Stimulated activated CD8-positive, alpha-beta memory T cell treated with anti-CD3 and anti-CD28 coated beads, Interleukin-7, amount 100 ng/mL, for 24 hours (primary cell): ENCODE measurements at places on chromosomes 1 and 21.

GRCh38 chr1:17110555-17110926, 8.7 kb downstream of the PADI2 start:
- DNase-seq, result no peak

DNA sequence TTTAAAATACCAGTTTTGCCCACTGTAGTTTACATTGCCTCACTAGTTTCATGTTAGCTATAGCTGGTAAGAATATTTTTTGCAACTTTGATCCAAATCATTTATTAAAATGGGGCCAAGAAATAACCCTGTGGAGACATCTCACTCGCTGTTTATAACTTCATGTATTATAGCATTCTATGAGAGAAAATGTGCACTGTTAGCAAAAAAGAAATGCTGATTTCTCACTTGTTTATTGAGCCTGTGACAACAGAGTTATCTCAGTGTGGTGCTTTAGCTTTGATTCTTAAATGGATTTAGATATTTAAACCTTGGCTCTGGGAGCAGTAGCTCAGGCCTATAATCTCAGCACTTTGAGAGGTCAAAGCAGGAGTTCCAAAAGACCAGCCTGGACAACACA, 127.9 kb downstream of the PIK3R3 start:
- no peak for DNase-seq

- DNase-seq, result no peak
These were observed 70.4 kb downstream of the PLEKHA6 start for GRCh38 chr1:204289280-204289679.

- DNase-seq, result no peak
These were observed 59.9 kb downstream of the APP start for GRCh38 chr21:26110715-26111114.
